ENCODE measurements at places on chromosomes 4 and X.

- DNase-seq, result no peak
Measured at GRCh38 chr4:182221987-182222386, 21.2 kb upstream of the TENM3 start.

DNA sequence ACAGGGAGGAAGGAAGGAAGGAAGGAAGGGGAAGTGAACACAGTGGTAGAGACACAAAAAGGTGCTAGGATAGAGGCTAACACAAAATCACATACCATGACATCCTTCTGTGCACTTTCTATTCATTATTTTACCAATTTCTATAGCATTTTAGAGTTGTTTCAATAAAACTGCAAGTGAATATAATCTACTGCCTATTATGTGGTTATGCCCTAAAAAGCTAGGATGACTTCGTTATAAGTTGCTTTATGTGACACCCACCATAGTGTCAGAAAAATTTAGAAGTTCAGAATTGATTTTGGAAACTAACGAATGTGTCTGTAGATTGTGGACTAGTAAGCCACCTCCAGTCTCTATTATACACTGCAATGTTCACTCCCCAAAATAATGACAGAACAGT, 59.4 kb upstream of the EDNRA start:
- DNase-seq, result no peak

DNA sequence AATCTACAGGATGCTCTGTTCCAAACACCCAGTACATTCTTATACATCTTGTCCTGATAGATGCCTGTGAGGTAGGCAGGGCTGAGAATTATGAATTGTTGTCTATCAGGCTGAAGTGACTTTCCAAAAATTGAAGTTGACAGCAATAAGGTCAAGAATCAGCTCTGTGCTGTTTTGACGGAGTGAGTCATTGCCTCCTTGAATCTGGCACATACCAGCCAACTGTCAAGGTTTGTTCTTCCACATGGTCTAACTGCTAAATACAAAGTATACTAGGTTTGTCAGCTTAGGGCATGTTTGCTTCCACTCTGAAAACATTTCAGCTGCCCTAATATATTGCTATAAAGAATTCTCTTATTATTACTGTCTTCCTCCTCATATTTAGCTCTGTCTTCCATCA, 32.3 kb downstream of the SH3RF1 start:
- no peak for DNase-seq

- DNase-seq, result no peak
Measured at GRCh38 chr4:164621886-164622521, 131.9 kb upstream of the SMIM31 start.

GRCh38 chr4:8778760-8779159, 92.9 kb downstream of the HMX1 start:
- no peak for DNase-seq

GRCh38 chr4:101140228-101140627, 207.1 kb downstream of the PPP3CA start:
- DNase-seq, result no peak

DNA sequence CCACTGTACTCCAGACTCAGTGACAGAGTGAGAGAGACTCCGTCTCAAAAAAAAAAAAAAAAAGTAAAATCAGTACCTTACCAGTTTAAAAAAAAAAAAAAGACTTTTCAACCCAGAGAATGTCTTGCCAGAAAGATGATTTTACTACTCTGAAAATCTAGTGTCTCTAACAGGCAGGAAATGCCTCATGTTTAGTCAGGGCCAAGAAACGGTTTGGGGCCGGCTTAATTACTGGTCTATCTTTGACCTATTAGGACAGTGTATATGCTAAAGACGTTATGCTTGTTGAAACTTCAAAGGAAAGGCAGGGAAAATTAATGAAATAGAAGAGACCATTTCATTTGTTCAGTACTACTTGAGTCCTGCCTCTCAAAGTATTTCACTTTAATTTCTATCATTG, 9.9 kb downstream of the BEND4 start:
- DNase-seq, result no peak

DNA sequence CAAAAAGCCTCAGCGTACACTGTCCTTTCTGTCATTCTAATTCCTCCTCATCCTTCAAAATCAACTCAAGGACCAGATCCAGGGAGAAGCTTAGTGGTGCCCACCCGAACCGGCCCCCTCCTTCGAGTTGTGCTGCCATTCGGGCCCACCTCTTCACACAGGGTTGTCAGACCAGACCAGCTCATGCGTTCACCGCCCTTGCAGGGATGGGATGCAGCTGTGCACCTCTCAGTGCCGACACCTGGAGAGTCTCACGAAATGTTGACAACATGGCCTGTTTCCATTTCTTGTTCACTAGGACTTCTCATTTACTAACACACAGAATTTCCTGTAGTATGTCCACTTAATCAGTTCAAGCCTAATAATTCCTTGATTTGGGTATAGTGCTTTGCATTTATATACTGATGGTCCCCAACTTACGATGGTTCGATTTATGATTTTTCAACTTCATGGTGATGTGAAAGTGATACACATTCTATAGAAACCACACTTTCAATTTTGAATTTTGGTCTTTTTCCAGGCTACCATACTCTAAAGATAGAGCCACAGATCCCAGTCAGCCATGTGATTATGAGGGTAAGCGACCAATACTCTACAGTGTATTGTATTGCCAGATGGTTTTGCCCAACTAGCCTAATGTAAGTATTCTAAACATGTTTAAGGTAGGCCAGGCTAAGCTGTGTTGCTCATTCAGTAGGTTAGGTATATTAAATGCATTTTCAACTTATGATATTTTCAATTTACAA, 23.3 kb downstream of the PKD2 start:
- DNase-seq, result no peak

DNA sequence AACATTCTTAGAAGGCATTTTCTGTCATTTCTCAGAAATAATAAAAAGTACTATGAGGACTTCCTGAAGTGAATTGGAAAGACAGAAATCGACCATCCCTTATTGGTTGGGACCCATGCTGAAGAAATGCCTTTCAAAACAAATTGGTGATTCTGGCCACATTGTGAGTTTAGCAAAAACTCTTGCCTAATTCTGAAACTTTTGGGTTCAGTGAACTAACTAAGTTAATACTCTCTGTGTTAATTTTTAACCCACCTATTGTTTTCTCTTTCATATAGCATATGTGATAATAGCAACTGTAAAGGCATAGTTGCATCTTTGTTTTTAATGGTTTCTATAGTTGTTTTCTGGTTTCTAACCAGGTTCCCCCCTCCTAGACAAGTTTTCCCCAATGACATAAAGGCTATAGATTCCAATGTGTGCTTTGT, 129.3 kb upstream of the FAT1 start:
- DNase-seq, result no peak

- DNase-seq, result peak; percentile 51
Measured at GRCh38 chrX:136147315-136147901, at the start of gene FHL1. Gene FHL1, plus strand, starts transcription at chrX:136147533.

DNA sequence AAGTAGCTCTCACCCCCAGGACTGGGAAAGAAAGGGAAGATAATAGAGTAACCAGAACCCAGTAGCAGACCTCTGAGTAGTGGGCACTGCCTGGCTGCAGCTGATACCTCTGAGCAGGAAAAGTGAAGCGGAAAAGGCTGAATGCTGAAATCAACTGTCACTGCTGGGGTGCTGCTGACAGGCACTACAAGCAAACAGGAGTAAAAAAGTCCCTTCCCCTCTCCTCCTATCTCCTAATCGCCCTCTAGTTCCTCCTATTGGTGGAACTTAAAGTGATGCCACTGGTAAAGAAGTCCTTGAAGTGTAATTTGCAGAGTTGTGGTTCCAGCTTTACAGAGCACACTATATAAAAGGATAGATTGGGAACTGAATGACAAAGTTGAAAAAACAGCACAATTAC, 32.8 kb upstream of the GLRB start:
- DNase-seq, result peak; percentile 55

DNA sequence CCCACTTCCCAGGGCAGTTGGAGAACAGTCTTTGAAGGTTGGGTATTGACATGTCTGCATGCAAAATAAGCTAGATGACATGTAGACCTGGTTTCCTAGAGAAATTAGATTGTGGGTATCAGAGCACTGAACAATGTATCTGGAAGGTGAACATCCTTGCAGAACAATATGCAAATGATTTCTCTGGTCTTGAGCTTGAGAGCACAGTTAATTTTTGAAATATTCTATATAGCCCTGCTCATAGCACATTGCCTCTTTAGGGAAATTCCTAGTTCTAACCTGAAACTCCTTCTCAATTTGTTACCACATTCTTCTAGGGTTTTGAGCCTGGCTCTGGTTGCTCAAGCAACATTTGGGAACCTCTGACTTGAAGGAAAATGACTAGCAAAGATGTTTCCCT, 41.6 kb upstream of the LAS1L start:
- no peak for DNase-seq

DNA sequence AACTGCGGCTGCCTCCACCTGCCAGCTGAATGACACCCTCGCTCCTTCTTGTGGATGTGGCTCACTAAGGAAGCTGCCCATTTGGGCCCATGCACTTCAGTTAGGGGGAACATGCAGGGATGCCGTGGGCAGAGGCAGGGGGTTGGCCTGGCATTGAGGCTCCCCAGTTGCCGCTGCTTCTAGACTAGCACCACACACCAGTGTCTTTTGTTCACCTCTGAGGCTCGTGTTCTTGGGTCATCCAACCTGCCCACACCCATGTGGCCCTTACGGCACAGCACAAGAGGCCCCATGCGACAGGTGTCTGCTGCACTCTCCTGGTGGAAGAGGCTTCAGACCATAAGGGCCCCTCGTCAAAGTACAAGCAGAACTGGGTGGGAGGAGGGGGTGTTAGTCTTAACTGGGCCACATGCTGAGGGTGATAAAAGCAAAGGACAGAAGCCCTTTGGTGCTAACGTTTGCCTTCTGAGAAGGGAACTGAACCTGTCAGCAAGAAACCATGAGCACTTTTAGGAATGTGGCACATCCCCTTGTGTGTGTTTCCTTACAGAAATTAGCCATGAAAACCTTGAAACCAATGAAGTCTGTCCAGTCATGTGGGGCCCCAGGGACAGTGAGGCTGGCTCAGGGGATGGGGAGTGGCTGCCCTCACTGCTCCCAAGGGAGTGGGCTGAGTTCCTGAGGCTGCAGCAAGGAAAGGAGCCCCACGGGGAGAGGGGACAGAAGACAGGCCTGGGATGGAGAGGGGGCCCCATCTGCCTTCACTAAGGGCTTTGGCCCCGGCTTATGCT, 39.2 kb downstream of the MAP7D3 start:
- no peak for DNase-seq

- DNase-seq, result no peak
Measured at GRCh38 chr4:69576251-69576877, 63.1 kb downstream of the UGT2A2 start.

GRCh38 chr4:45172636-45173035, 446.3 kb upstream of the GNPDA2 start:
- DNase-seq, result no peak

- DNase-seq, result peak; percentile 98
Measured at GRCh38 chr4:15920723-15921591, 17.6 kb downstream of the FGFBP1 start.

DNA sequence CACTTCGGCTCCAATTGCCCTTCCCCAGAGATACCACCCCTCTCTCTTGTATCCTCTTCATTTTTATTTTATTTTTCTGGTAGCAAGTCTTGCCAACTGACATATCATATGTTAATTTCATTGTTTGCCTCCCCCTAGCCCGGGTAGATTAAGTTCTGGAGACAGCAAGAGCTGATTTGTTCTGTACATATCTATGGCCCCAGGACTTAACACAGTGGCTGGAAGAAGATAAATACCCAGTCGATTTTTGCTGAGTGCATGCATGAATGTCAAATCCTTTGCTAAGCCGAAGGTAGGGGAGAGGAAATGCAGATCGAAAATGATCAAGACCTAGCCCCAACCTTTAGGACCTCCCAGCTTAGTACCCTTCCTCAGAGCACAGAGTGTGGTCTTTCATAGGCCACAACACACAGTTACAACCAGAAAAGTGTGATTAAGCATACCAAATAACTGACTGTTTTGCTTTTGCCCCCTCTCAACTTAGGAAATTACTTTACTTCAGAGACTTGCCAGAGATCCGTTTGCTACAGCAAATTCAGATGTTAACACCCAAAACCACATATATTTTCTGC, 58.7 kb upstream of the KLF3 start:
- DNase-seq, result no peak

DNA sequence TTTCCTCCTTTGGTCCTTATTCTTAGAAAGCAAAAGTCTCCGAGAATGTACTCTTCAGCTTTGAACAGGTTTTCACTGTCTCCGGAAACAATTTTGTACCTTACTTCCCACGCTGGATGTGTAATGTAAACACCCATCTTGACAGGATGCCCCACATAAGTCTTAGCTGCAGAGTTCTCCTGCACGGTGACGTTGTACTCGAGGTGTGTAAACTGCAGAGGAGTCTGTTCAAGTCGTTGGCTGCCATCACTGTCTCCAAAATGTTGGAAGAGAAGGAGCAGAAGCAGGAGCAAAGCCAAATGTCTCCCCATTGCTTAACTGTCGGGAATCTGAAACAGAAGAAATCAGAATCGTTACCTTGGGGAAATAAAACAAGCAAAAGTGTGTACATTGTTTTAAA, 14.1 kb downstream of the FAT1 start:
- DNase-seq, result no peak

DNA sequence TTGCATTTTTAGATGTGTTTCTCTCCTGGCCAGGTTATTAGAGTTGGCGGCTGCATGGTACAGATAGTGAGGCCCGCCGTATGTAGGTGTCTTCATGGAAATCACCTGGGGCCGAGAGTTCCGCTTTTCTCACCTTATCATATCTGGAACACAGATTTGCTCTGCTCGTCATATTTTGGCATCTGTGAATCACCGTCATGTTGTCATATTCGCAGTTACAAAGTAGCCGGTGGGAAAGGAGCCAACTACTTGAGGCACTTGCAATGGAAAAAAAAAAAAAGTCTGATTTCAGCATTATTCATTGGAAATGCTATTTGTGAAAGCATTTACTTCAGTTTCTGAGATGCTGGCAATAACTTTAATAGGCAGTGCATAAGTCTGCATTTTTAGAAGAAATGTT, 1715.2 kb upstream of the TENM3 start:
- no peak for DNase-seq

Data from fibroblast of skin of right quadriceps (primary cell).